ENCODE measurements at places on chromosomes 11 and 22.

DNA sequence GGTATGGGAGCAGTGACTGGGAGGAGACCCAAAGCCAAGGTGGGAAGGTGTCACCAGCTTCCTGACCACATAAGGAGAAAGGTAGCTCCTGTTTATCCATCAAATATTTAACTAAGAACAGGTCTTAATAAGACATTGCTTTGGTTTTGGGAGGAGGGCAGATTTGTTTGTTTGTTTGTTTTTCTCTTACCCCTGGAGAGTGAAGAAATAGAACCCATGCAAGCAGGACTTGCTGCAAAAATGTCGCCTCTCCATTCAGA, 26.2 kb upstream of the CD44 start:
- DNase-seq = no peak

GRCh38 chr11:65814986-65815565, 18.7 kb upstream of the SNX32 start:
- no peak for DNase-seq

- no peak for DNase-seq
Measured at GRCh38 chr11:98800696-98801095, 220.1 kb upstream of the CNTN5 start.

GRCh38 chr22:38632528-38632927, 23.7 kb downstream of the FAM227A start:
- no peak for DNase-seq

DNA sequence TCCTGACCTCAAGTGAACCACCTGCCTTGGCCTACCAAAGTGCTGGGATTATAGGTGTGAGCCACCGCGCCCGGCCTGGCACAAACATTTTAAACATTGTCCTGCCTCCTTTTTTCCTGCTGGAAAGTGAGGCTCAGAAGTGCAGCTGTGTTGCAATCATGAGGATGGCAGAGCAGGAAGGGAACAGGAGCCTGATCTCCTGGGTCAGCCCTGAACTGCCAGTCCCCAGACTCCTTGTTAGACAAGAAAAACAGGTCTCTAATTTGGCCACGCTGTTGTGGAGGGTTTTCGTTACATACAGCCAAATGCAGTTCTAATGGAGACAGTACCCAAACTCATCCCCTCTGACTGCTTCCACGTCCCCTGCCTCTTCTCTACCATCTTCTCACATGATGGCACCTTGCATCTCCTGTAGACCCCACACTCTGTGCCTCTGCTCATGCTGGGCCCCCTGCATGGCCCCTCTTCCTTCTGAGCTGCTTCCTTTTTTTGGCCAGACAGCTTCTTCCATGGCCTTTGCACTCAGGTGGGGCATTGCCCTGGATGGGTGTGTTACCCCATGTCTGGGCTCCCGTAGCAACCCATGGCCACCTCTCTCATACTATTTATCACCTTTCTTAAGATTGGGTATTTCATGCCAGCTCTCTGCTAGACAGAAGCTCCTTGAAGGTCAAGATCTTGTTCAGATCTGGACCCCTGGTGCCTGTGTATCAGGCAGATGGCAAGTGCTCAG, 227.1 kb downstream of the CEP164 start:
- DNase-seq = no peak

GRCh38 chr11:2207773-2208621, 36.4 kb upstream of the TH start:
- DNase-seq = peak; percentile 18

- no peak for DNase-seq
Measured at GRCh38 chr11:8354622-8355415, 91.1 kb upstream of the LMO1 start.

DNA sequence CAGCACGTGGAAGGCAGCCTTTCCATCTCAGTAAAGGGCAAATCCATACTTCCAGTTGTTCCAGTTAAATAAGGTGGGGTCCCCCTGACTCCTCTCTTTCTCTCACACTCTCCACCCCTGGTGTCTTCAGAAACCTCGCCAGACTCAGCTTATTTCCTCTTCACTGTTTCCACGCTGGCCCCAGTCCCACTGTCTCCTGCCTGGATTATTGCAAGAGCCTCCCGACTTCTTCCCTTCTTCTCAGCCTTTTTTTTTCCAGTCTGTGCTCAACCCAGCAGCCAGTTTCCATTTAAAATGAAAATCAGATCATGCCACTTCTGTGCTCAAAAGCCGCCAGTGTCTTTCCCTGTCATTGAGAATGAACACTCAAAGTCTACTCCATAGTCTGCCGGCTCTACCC, 131.4 kb downstream of the PKNOX2 start:
- DNase-seq = peak; percentile 19

- DNase-seq = no peak
Measured at GRCh38 chr11:123164732-123165450, 30.2 kb downstream of the CLMP start.

- no peak for DNase-seq
Measured at GRCh38 chr11:70915158-70915985, 337.0 kb downstream of the SHANK2 start.

DNA sequence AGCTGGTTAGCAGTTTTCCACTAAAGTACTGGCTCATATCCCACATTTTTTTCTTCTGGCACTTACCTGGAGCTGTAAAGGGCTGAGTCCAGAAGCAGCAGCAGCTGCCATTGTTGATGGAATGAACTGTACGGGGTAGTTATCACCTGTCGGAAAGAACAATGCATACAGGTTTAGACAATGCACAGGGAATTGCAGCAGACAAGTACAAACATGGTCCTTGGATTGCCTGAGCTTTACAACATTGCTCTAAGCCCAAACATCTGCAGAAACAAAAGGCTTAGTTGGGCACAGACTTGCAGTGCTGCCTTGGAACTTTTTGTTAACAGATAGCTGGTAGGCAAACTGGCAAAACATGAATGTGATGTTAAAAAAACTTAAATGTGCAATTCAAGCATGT, 258.8 kb downstream of the SOX6 start:
- no peak for DNase-seq

DNA sequence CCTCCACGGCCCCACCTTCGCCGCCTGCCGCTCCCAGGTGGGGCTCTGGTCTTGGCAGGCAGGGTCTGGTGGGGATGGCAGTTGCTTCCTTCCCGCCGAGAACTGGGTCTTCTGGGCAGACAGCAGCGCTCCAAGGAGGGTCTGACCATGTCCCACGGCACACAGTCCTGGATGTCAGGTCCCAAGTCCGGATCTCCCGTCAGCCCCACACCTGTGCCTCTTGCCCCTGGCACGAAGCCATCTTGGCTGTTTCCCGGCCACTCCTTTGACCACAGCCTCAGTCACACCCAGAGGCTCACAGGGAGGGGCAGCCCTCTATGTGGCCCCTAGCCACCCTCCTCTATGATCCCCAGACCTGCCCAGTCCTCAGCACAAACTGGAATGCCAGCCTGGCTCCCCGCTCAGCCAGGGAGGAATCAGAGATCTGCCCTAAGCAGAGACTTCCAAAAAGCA, 14.3 kb downstream of the MUC5B start:
- DNase-seq = peak; percentile 90

DNA sequence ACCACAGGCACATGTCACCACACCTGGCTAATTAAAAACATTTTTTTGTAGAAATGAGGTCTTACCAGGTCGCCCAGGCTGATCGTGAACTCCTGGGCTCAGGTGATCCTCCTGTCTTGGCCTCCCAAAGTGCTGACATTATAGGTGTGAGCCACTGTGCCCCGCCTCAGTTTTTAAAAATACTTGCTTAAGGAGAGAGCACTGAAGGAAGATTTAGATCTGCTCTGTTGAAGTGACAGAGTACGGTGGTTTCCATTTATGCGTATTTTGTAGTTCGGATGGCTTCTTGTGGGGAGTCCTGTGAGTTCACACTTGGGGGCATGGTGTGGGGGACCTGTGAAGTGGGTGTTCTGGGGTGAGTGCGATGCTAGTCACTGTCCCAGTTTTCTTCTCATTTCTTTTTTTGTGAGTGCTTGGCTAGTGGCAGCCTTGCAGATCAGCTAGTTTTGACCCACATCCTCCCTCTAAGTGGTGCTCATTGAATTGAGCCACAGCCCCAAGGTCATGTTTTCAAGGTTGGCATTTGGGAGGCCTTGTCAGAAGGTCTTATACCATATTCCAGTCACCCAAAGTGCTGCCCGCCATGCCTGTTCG, 31.5 kb downstream of the PTPRJ start:
- DNase-seq = no peak

- no peak for DNase-seq
Measured at GRCh38 chr11:111845276-111846028, 25.9 kb downstream of the ALG9 start.

- DNase-seq = no peak
Measured at GRCh38 chr22:30602049-30602448, 4.9 kb upstream of the TCN2 start.

- DNase-seq = no peak
Measured at GRCh38 chr11:134944986-134945385, 532.9 kb upstream of the B3GAT1 start.

- DNase-seq = no peak
Measured at GRCh38 chr11:36447514-36447913, 62.6 kb downstream of the TRAF6 start.

- no peak for DNase-seq
Measured at GRCh38 chr11:58047818-58048217, 17.1 kb downstream of the OR6Q1 start.

GRCh38 chr11:31779374-31779791, 31.7 kb downstream of the PAX6 start:
- DNase-seq = no peak
